Endothelial cell of umbilical vein (primary cell): ENCODE measurements at places on chromosomes 1 and 21. TPM values are rescaled to one million over a fixed set of nuclear protein-coding genes. Genes with fewer than 3 reads are reported as not detected.

Gene HPCAL4
- total RNA-seq, result not detected in 2 replicates

Gene RAB25
- not detected in 2 replicates for total RNA-seq

Gene SIM2
- total RNA-seq, result not detected in 2 replicates

Gene TMPRSS3
- not detected in 2 replicates for total RNA-seq

Gene RIMS3
- 0.14 and 0.15 TPM in 2 replicates for total RNA-seq

Gene SPOCD1
- total RNA-seq, result 0.27 and 24.9 TPM in 2 replicates

Gene CR1L
- not detected in 2 replicates for total RNA-seq

Gene FAAH
- 1.5 TPM in 1 of 2 replicates, not detected in the other for total RNA-seq

Gene SV2A
- total RNA-seq, result 3.9 and 5.4 TPM in 2 replicates

Gene SMCP
- not detected in 2 replicates for total RNA-seq

Gene OR2T33
- total RNA-seq, result not detected in 2 replicates

Gene LMOD1
- total RNA-seq, result 0.12 and 0.33 TPM in 2 replicates

Gene OR2T29
- total RNA-seq, result not detected in 2 replicates

Gene EVA1C
- 31.7 and 38.6 TPM in 2 replicates for total RNA-seq

Gene DPYD
- 15.1 and 17.9 TPM in 2 replicates for total RNA-seq

Gene TFAP2E
- total RNA-seq, result 0.18 TPM in 1 of 2 replicates, not detected in the other

Gene SLFNL1
- total RNA-seq, result 0.29 and 0.39 TPM in 2 replicates

Gene SH2D1B
- total RNA-seq, result not detected in 2 replicates

Gene CTTNBP2NL
- 94.4 and 96.4 TPM in 2 replicates for total RNA-seq

Gene HFM1
- 0.11 and 0.72 TPM in 2 replicates for total RNA-seq

Gene C1orf167
- not detected in 2 replicates for total RNA-seq

Gene ANGPTL3
- total RNA-seq, result not detected in 2 replicates

Gene RXFP4
- total RNA-seq, result not detected in 2 replicates

Gene SLC22A15
- 0.44 TPM in 1 of 2 replicates, not detected in the other for total RNA-seq

Gene GIPC2
- 7.7 and 9.6 TPM in 2 replicates for total RNA-seq

Gene HAPLN2
- total RNA-seq, result not detected in 2 replicates

Gene LHX8
- not detected in 2 replicates for total RNA-seq

Gene MYBPH
- not detected in 2 replicates for total RNA-seq

Gene GNAT2
- 0.30 TPM in 1 of 2 replicates, not detected in the other for total RNA-seq

Gene LCE2C
- not detected in 2 replicates for total RNA-seq

Gene CFAP57
- total RNA-seq, result 0.28 and 0.88 TPM in 2 replicates

Gene PMF1
- total RNA-seq, result 58.4 and 61.6 TPM in 2 replicates

Gene BTBD8
- 1.5 and 1.7 TPM in 2 replicates for total RNA-seq

Gene HTR6
- total RNA-seq, result not detected in 2 replicates

Gene KCNT2
- total RNA-seq, result 1.4 and 1.6 TPM in 2 replicates
